ENCODE measurements at places on chromosomes 1 and 21. TPM values are rescaled to one million over a fixed set of nuclear protein-coding genes. Genes with fewer than 3 reads are reported as not detected.

CD1D gene
- 0.66 TPM for total RNA-seq

DDAH1 gene
- 73.3 TPM for total RNA-seq

INSRR gene
- not detected for total RNA-seq

RABIF gene
- 9.0 TPM for total RNA-seq

ADAM30 gene
- total RNA-seq, result not detected

ZNF678 gene
- 8.0 TPM for total RNA-seq

CFH gene
- 10.5 TPM for total RNA-seq

SORT1 gene
- total RNA-seq, result 18.2 TPM

C1orf226 gene
- total RNA-seq, result 0.29 TPM

SH3BGR gene
- 1.1 TPM for total RNA-seq

RNU1-4 gene
- under 0.01 TPM for total RNA-seq

CD34 gene
- total RNA-seq, result not detected

C2CD4D gene
- total RNA-seq, result not detected

GNG4 gene
- total RNA-seq, result 0.44 TPM

ARMH1 gene
- not detected for total RNA-seq

CELSR2 gene
- 1.3 TPM for total RNA-seq

OR2L5 gene
- total RNA-seq, result not detected

MYOG gene
- total RNA-seq, result not detected

RHBDL2 gene
- 0.57 TPM for total RNA-seq

ALX3 gene
- total RNA-seq, result not detected

KCND3 gene
- total RNA-seq, result 0.22 TPM

MIS18A gene
- 2.4 TPM for total RNA-seq

ELK4 gene
- total RNA-seq, result 16.6 TPM

KIF21B gene
- total RNA-seq, result 0.29 TPM

All from placental pericyte (primary cell).